Astrocyte of the hippocampus (primary cell): ENCODE measurements at places on chromosomes 5 and 9.

DNA sequence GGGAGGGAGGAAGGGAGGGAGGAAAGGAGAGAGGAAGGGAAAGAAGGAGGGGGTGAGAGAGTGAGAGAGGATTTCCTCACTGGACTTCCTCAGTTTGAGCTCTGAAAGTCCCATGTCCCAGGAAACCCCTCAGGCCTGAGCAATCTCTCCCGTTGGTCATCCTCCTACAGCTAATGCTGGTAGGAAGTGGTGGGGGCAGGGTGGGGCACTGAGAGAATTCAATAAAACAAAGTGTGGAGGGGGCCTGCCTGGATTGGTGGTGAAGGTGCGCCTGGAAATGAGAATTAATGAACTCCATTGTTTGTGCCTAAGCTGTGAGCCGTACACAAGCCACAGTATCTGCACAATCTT is 195.0 kb downstream of the RGS3 start:
- no peak for DNase-seq

- DNase-seq: no peak
Measured at GRCh38 chr9:112496074-112496722, 9.6 kb downstream of the KIAA1958 start.

DNA sequence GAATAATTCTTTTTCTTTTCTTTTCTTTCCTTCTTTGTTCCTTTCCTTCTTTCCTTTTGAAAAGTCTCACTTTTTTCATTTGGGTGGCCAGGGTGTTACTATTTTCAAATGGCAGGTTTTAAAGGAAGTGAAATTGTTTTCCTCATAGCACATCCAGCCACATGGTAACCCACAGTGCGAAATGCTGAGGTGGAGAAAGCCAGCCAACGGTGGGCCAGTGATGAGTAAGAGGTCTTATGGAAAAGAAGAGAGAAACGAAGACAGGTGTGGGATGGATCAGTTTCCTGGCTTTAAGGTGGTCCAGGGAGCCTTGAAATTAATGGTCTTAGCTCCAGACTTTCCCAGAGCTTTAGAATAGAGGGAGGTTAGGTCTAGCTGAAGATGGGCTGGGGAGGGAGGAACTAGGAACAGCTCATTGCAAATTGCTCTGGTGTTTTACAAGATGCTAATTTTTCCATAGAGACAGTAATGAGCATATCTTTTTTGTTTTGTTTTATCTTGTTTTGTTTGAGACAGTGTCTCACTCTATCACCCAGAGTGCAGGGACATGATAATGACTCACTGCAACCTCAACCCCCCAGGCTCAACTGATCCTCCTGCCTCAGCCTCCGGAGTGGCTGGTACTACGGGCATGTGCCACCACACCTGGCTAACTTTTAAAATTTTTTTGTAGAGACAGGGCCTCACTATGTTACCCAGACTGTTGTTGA is 17.8 kb downstream of the ITK start:
- DNase-seq: no peak

DNA sequence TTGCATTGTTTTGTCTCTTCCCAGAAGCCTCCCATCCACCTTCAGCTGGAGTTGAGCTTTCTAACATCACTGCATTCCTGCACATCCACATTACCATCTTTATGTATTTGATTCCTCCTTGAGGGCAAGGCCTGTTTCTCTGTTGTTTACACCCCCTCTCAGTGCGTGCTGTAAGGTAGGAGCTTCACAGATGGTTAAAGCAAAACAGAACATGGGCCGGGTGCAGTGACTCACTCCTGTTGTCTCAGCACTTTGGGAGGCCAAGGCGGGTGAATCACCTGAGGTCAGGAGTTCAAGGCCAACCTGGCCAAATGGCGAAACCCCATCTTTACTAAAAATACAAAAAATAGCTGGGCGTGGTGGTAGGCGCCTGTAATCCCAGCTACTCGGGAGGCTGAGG is 110.9 kb downstream of the KCNIP1 start:
- DNase-seq: peak; percentile 62

GRCh38 chr5:39390945-39391344 is 26.6 kb upstream of the C9 start:
- DNase-seq: no peak

DNA sequence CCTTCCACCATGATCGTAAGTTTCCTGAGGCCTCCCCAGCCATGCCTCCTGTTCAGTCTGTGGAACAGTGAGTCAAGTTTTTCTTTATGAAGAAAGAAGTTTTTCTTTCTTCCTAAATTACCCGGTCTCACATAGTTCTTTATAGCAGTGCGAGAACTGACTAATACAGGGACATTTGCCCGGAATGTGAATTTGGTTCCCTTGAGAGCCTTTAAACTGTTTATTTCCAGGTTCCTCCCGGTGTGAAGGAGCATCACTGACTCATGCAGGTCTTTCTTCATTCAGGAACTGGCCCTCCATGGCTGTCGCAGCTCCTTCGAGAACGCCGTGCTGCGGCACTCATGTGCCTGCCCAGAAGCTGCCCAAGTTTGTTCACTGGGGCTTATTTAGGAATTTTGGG is 87.7 kb downstream of the PTCH1 start:
- DNase-seq: no peak

GRCh38 chr5:32837211-32837610 is 126.1 kb downstream of the NPR3 start:
- DNase-seq: no peak

GRCh38 chr9:100011062-100011681 is 87.6 kb downstream of the ERP44 start:
- peak; percentile 67 for DNase-seq

- no peak for DNase-seq
Measured at GRCh38 chr5:148398698-148399121, 15.0 kb downstream of the FBXO38 start.

DNA sequence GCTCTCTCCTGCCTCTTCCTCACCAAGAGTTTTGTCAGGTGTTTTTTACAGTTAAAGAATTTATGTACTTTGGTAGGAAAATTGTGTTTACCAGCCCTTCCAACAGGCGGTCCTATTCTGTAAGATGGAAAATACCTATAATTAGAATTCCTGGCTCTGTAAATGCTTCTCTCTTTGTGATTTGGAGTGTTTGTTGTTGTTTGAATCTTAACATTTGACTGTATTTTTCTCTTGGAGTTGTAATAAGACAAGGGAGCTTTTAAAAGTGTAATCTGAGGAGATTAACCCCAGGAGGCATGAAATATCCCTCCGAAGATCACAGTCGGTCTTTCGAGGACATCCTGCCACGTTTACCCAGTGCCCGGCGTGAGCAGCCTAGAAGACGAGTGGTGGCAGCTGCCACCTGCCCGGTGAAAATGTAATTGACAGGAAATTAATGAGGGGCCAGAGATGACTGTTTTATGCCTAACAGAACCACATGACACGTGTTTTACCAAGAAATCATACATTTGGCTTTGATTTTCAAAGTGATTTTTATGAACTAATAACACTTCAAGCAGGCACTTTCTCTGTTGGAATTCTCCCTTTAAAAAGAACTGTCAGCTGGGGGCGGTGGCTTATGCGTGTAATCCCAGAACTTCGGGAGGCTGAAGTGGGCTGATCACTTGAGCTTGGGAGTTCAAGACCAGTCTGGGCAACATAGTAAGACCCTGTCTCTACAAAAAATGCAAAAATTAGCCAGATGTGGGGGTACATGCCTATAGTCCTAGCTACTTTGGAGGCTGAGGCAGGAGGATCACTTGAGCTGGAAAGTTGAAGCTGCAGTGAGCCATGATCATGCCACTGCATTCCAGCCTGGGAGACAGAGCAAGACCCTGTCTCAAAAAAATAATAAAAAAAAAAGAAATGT is 20.0 kb downstream of the ANKRD33B start:
- no peak for DNase-seq

GRCh38 chr5:77812926-77813589 is 36.9 kb upstream of the TBCA start:
- no peak for DNase-seq

DNA sequence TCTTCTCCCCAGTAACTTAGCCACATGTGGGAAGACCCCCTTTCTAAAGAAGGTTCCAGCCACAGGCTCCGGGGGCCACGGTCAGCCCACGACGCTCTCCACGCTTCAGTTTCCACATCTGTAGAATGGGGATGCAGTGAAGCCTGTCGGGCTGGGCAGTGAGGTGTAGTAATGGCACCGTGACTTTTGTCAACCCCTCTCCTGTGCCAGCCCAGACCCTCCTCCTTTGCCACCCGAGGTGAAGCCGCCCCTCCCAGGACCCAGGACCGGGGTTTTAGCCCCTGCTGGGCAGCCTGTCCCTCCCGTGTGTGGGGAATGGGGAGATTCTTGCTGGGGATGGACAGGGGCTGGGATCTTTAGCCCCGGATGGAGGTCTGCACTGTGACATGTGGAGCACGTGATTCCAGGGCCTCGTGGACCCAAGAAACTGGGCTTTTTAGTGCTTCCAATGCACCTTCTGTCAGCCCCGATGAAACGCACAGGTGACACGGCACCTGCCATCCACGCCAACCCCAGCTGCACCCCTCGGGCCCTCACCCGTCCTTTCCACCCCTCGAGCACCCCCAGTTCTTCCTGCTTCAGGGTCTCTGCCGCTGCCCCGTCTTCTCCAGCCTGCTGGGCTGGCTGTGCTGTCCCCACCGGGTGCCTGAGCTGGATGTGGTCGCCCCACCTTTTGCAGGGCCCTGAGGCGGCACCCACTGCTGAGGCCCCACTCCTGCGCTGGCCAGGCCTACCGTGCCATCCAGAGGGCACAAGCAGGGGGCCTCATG is 13.4 kb upstream of the RNU6ATAC start:
- no peak for DNase-seq

- no peak for DNase-seq
Measured at GRCh38 chr5:6435356-6435755, 13.3 kb upstream of the UBE2QL1 start.

DNA sequence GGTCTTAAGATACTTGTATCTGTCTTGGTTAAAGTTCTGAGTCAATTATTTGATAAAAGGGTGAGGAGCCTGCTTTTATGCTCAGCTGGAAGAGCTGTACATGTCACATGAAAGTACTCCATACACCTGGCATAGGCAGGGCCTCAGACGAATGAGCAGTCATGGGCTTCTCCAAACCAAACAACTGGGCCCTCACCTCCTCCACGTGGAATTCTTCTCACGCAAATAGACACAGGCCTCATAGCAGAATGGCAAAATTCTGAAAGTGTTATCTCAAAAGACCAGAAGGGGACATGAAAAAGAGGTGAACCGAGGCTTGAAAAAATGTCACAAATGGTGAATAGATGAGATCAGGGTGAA is 48.6 kb downstream of the FAM240B start:
- DNase-seq: no peak

DNA sequence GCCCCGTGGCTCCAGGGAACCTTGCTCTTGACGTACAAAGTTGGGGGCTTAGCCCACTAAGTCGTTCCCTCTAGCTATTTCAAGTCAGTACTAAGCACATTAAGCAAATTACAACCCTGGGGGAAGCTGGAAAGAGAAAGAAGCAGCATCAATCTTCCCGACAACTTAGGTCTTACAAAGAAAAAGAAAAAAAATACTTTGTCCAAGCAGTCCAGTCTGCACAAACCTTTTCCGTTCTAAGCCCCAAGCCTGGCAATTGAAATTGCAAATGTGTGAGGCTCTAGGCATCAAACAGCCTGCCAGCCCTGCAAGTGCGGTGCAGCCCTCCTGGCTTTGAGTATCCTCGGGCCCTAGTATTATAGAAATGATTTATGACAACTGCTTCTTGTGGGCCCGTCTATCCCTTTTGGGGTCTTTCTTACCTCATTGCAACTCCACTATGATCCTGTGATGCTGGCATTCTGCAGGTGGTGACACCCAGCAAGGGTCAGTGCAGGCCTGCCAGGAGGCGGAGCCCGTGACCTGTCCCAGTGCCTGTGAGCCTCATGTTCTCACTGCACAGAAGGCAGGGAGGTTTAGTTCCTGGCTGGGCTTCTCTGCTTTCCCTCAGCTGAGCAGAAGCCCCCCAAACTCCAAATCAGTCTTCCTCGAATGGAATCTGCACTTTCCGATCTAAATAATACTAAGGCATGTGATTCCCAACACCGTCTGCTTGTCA is 232.3 kb upstream of the IRX2 start:
- no peak for DNase-seq

GRCh38 chr5:31366941-31367340 is 165.0 kb downstream of the DROSHA start:
- DNase-seq: peak; percentile 53

- DNase-seq: peak; percentile 59
Measured at GRCh38 chr5:4862500-4862899, 277.6 kb upstream of the ADAMTS16 start.

DNA sequence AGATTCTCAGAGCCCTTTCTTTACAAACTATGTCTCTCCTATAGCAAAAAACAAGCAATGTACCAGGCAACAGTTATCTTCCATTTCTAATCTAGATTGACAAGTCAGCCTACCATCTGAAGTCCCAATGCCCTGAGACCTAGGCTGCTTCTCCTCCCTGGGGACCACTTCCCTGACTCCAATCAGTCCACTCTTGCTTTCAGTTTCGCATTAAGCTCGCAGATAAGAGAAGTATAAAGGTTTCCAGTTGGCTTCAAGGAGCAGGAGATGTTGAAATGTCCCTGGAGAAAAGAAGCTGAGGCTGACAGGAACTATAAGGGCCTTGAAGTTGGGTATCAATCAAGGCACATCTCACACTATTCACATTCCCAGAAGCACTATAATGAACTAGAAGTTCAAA is 32.3 kb downstream of the ERP44 start:
- DNase-seq: no peak

DNA sequence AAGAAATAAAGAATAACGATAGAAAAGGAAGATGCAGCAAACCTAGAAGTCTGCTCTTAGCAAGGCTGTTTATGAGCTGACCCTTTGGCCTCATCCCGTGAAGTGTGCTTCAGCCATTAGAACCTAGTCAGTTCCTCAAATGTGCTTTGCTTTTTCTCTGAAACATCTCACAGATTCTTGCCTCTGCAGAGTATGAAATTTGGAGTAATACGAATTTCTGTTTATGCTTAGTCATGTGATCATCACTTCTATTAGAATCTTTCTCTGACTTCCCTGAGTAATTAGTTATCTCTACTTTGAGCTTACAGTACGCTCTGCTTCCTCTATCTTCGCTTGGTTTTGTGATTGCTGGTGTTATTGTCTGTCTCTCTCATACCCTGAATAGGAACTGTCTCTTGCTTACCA is 11.3 kb downstream of the CYSTM1 start:
- no peak for DNase-seq

- peak; percentile 75 for DNase-seq
Measured at GRCh38 chr5:37615184-37615583, 224.7 kb downstream of the GDNF start.

DNA sequence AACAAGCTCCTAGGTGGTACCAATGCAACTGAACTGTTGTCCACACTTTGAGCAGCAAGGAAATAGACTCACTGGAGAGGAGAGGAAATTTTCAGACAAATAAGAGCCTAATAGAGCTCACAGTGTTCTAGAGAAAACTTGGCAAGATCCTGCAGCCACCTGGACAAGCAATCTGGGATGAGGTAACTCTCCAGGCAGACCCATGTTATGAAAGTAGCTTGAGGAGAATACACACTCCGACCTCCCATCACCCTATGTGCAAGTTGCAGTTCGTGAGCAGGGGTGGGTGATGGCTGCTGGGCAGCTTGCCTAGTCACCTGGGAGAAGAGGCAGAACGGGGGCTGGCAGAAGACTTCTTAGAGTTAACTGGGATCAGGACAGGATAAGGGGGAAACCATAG is 102.2 kb downstream of the KLF4 start:
- no peak for DNase-seq
